ENCODE measurements at places on chromosomes 5 and 9.

DNA sequence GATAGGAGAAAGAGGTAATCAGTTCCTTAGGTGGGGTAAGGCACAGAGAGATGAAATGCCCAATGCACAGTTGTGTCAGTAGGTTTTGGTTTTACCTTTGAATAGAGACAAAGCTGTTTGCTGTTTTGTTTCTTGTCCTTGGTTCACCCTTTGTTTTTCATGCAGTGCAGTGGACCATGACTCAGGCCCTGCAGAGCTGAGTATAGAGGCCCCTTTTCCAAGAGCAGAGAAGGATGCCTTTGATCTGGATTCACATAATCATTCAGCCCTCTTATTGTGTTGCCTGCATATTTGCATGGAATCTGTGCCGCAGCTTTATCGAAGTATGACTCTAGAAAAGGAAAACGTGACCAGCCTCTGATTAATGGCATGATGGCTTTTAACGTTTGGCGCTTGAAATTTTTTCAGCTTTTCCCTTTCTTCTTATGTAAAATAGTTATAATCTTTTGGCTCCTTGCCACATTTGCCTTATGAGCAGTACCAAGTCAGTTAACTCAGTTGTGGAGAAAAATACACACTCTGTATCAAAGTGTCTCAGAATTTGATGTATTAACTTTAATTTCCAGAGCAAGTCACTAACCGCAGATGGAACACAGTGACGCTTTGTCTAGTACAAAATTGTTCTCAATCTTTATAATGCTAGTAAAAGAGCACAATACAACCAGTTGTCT is 197.6 kb downstream of the KDM4C start:
- peak; percentile 39 for DNase-seq

DNA sequence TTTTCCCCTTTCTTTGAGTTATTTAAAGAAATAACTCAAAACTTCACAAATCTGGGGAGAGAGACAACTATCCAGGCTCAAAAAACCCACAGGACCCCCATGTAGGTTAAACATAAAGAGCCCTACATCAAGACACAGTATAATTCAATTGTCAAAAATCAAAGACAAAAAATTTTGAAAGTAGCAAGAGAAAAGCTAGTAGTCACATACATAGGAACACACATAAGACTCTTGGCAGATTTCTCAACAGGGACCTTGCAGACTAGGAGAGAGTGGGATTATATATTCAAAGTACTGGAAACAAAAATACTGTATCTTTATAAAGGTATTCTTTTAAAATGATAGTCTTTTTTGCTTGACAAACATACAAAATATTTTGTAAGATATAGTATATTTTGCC is 296.9 kb downstream of the OSTF1 start:
- DNase-seq = no peak

- DNase-seq = no peak
These were observed 181.0 kb upstream of the NFIL3 start for GRCh38 chr9:91604451-91605179.

- DNase-seq = no peak
These were observed 121.3 kb upstream of the CDH18 start for GRCh38 chr5:20109326-20109725.

- DNase-seq = no peak
These were observed 164.1 kb downstream of the HSD17B3 start for GRCh38 chr9:96137671-96138429.

DNA sequence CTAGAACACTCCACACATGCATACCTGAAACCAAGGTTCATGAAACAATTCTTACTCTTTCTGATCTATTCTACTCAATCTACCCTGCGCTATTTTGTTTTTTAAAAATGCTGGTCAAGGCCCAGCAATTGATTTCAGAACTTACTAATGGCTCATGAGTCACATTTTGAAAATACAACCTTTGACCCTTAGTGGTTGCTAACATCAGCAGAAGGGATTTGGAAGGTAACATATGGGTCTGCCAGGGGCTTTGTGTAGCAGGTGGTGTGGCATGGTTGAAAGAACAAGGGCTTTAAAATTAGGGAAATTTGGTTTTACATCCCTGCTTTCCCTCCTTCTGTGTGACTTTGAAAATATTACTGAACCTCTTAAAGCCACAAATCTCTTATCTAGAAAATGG is 101.4 kb downstream of the ATG10 start:
- no peak for DNase-seq

GRCh38 chr9:131046581-131047202 is 37.7 kb downstream of the LAMC3 start:
- peak; percentile 63 for DNase-seq

GRCh38 chr5:53219610-53220009 is 110.1 kb upstream of the MOCS2 start:
- DNase-seq = no peak

DNA sequence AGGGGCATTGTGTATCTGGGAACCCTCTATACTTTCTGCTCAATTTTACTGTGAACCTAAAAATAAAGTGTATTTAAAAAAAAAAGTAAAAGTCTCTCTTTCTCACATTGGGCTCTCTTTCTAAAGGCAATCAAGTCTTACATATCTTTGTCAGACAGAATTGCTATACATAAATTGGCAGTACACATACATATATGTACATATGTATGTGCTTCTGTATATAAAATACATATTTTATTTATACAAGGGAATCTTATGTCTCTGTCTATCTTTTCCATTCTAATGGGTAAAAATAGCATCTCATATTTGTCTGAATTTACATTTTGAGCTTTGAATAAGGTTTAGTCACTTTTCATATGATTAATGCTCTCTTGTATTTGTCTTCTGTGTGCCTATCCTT is 348.8 kb downstream of the SPATA31D1 start:
- DNase-seq = no peak

DNA sequence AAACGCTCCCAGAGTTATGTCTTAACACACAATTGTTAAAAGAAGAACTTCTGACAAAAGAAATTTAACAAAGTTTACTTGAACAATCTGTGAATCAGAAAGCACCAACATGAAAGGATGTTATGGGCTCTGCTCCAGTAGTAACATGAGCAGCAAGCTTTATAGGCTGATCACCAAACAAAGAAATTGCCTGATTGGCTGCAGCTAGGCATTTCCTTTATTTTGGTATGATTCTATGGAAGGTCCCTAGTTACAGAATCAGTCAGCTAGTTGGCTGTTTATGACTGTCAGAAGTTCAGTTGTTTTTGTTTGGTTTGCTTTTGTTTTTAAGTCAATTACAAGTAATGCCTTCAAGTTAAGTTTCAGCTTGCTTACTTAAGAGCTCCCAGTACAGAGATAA is 102.4 kb upstream of the SMC2 start:
- DNase-seq = no peak

- no peak for DNase-seq
These were observed 316.1 kb downstream of the DMRT2 start for GRCh38 chr9:1366276-1366675.

DNA sequence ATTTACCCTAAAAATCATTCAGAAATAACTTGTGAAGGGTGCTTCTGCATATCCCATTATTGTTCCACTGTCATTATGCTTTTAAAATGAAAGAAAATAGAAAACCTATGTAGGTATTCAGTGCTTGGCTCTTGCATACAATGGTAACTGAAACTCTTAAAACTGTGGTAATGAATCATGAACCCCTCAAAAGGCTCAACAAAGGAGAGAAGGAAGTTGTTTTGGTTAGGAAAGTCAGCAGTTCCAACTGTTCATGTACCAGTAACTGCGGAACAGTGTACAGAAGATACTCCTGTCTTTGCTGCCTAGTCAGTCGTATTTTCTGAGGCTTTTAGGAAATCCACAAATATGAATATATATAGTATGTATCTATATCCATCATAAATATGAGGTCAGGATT is 96.1 kb downstream of the OSMR start:
- DNase-seq = no peak

GRCh38 chr5:17151686-17152085 is 65.7 kb upstream of the BASP1 start:
- no peak for DNase-seq

- peak; percentile 48 for DNase-seq
These were observed 2.6 kb upstream of the TXNDC8 start for GRCh38 chr9:110340306-110340705.

- no peak for DNase-seq
These were observed 34.4 kb downstream of the KCNT1 start for GRCh38 chr9:135736272-135736978.

DNA sequence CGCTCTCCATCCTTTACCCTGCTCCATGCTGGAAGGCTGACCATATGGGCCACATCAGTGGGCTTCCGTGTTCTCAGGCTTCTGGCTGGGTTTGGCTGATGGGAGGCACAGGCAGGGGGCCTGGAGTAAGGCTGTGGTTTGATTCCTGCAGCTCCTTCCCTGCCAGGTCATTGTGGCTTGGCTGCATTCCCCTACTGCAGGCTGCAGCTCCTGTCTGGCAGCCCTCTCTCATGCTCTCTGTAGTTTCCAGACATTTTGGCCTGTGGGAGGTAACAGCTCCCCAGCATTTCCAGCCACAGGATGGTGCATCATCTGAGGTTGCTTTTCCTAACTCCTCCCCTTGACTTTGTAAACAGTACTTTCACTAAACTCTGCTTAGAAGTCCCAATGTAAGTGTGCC is 102.0 kb upstream of the PTPN3 start:
- no peak for DNase-seq

GRCh38 chr5:176643491-176644219 is 3.6 kb upstream of the TSPAN17 start:
- no peak for DNase-seq

DNA sequence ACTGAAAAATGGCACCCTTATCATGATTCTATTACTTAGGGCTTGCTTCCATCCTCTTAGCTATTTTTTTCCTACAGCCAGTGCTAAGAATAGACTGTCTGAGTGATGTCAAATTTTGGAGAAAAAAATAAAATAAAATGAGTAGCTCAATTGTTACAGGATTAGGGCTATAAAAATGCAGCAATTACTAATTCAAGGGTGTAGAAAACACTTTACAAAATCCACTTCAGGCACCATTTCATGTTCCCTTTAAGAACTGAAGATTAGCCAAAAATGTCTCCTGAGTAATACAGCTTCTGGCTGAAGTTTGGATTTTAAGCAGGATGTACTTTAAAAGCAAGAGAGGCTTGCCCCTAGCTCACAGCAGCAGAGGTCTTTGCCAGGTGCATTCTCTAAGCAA is 240.5 kb upstream of the IRX1 start:
- no peak for DNase-seq

GRCh38 chr5:139312075-139312474 is 18.5 kb downstream of the MATR3 start:
- DNase-seq = no peak

GRCh38 chr9:136640171-136641111 is 22.3 kb upstream of the EGFL7 start:
- DNase-seq = no peak

- DNase-seq = peak; percentile 48
These were observed 66.3 kb downstream of the RGMB start for GRCh38 chr5:98839469-98840383.

DNA sequence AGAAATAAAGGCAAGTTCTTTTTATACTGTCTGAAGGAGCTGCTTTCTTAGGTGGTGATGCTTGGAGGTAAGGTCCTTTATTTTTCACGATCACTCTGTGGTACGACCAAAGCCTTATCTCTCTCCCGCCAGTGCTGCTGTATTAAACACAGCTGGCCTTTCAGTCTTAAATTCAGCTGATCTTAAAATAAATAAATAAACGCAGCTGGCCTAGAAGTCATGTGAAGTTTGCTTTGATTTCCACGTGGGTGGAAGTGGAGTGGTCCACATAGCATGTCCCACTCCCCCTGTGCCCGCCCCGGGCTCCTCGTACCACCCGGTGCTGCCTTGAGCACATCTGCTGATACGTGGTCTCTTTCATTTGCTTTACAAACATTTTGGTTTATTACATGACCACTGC is 260.4 kb downstream of the FANCC start:
- DNase-seq = no peak

GRCh38 chr5:42555797-42556196 is 132.6 kb downstream of the GHR start:
- no peak for DNase-seq

- no peak for DNase-seq
These were observed 6.3 kb upstream of the SMU1 start for GRCh38 chr9:33082538-33083326.

GRCh38 chr9:81776834-81777233 is 87.5 kb upstream of the TLE1 start:
- DNase-seq = no peak

GRCh38 chr5:179142434-179143198 is 82.4 kb downstream of the ZNF354C start:
- no peak for DNase-seq

DNA sequence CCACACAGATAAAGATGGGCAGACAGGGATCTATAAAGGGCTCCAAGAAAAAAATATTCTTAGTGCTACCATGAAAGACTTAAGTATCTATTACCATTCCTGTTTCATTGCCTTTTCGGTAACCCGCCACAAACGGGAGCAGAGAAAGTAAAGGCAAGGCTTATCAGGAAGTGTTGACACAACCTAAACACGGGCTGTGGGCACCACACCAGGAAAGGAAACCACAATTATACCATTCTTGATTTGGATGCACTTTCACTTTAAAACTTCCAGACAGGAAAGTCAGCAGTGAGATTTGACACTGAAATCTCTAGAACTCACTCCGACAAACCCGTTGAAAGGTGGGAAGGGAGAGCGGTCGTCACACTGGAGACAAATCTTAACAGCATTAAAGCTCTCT is 6.5 kb downstream of the TLE1 start:
- DNase-seq = no peak
